ENCODE measurements at places on chromosomes 3 and 15. TPM values are rescaled to one million over a fixed set of nuclear protein-coding genes. Genes with fewer than 3 reads are reported as not detected.
A peak's percentile ranks its signal among the peaks of the same experiment; 100 is the strongest.

DNA sequence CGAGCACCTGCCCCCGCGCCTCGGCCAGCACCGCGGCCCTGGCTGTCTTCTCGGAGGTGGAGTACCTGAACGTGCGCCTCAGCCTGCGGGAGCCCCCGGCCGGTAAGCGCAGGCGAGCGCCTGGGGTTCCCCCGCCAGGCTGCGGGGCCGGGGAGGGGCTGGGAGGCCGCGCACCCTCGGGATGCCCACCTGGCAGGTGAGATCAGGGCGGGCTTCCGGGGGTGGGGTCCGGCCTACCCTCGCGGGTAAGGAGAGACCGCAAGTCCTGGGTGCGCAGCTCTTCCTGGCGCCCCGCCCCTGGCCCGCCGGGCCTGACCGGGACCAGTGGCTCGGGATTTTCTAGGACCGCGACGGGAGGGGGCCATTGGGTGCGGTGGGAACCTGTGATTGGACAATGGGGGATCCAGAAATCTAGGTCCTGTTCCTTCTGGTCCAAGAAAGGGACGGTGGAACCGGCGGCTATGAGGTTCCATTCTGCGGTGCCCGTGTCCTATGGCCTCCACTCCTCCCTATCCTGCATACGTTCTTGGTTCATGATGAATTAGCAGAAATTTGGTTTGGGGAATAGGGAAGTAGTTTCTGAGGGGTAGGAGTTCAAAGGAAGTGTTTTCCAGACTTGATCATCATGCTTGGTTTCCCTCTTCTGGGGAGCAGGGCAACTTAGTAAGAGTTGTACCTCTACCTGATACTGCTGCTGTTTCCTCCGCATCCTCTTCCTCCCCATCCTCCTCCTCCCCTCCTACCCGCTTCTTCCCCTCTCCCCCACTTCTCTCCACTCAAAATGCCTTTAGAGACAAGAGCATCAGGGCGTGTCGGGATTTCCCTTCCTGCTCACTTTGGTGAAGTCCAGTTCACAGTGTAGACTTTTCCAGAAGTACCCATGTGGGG lies 808 bp downstream of the ARRDC4 start:
- DNase-seq: peak; percentile 64

STRA6 gene
- total RNA-seq: not detected

- DNase-seq: no peak
Observed at GRCh38 chr15:66145726-66146182, 107.8 kb downstream of the MEGF11 start.

SH2D7 gene
- total RNA-seq: not detected

WDR93 gene
- not detected for total RNA-seq

COL6A5 gene
- total RNA-seq: not detected

GRCh38 chr15:36691579-36692357 lies 112.3 kb downstream of the CDIN1 start:
- DNase-seq: no peak

- no peak for DNase-seq
Observed at GRCh38 chr15:84598250-84598649, 2.6 kb upstream of the ZSCAN2 start.

- no peak for DNase-seq
Observed at GRCh38 chr3:31622636-31623288, 90.0 kb downstream of the STT3B start.

- DNase-seq: peak; percentile 47
Observed at GRCh38 chr15:58038426-58039078, 27.0 kb downstream of the ALDH1A2 start.

GRCh38 chr15:70510433-70510832 lies 252.9 kb downstream of the UACA start:
- DNase-seq: no peak

Data from left lobe of liver (tissue), 2 donors.